ENCODE measurements at places on chromosomes 3 and 15.

GRCh38 chr3:182861348-182861747 is 68.0 kb downstream of the ATP11B start:
- no peak for DNase-seq

GRCh38 chr3:10108091-10108490 is at the start of gene FANCD2OS:
Gene FANCD2OS (minus strand): TSS chr3:10108255. CDS start chr3:10104774, 3,481 bp downstream.
- DNase-seq = no peak

DNA sequence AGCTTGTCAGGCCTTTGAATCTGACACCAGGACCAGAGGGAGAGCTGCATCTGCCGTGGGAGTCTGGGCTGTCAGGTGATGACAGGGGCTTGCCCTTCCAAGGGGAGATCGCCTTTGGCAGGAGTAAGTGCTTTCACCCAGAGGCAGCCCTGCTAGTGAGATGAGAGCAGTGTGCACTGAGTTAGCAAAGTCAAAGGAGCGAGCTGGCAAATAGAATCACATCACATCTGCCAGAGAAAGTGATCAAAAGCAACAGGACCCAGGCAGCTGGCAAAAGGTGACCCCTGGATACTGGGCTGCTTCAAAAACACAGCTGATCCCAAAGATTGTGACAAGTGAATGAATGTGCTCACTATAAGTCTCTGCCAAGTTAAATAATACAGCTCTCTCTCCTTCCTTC is 36.1 kb upstream of the PYDC2 start:
- no peak for DNase-seq

GRCh38 chr3:69767571-69767970 is 28.3 kb downstream of the MITF start:
- no peak for DNase-seq

DNA sequence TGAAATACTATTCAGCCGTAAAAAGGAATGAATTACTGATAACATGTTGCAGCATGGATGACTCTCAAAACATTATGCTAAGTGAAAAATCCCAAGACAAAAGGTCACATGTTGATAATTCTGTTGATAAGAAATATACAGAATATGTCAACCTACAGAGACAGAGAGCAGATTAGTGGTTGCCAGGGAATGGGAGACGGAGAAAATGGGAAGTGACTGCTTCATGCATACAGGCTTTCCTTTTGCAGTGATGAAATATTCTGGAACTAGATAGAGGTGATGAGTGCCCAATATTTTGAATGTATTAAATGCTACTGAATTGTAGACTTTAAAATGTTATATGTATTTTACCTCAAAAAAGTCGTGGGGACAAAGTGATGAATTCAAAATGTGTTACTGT is 56.2 kb downstream of the ABHD2 start:
- no peak for DNase-seq

GRCh38 chr15:40925863-40926658 is 3.1 kb upstream of the DLL4 start:
- no peak for DNase-seq

DNA sequence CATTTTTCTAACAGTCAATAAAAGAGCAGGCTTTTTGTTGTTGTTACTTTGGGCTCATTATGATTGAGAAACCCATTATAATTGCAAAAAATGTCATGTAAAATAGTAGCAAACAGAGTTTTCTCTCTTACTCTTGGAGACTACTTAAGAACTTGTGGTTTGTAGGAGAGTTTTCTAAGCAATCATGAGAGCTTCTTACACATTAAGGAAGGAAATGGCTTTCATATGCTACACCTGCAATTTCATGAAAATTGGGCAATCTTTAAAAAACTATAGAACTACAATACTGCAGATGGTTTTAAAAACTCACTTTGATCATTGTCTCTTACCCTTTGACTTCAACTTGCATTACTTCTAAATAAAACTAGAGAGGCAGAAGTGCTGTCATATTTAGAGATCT is 701.8 kb downstream of the ZPLD1 start:
- no peak for DNase-seq

GRCh38 chr3:177283983-177284382 is 86.7 kb upstream of the TBL1XR1 start:
- no peak for DNase-seq

- no peak for DNase-seq
These were observed 3.6 kb downstream of the WWTR1 start for GRCh38 chr3:149654188-149654601.

DNA sequence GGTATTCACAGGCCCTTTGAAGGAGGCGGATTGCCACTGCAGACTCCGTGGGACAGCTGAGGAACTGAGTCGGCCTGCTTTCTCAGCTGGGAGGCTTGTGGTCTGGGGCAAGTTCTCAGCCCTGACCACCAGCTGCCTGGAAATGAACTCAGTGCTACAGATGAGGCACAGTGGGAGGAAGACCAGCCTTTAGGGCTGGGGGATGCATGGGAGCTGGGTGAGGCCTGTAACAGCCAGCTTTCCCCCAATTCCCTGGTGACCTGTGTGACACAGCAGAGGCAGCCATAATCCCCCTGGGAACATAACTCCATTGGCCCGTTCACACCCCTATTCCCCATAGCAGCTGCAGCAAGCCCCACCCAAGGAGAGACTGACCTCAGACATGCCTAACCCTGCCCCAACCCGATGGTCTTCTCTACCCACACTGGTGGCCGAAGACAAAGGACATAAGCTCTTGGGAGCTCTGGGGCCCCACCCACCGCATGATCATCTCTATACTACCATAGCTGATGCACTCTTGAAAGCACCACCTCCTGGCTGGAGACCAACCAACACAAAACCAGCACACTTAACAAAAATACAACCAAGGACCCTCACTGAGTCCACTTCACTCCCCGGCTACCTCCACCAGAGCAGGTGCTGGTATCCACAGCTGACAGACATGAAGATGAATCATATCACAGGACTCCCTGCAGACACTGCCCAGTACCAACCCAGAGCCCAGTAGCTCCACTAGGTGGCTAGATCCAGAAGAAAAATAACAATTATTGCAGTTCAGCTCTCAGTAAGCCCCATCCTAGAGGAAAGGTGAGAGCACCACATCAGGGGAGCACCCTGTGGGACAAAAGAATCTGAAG is 24.9 kb downstream of the ZMAT3 start:
- no peak for DNase-seq

- DNase-seq = peak; percentile 1
These were observed 26.1 kb downstream of the CAPN3 start for GRCh38 chr15:42385206-42385979.

DNA sequence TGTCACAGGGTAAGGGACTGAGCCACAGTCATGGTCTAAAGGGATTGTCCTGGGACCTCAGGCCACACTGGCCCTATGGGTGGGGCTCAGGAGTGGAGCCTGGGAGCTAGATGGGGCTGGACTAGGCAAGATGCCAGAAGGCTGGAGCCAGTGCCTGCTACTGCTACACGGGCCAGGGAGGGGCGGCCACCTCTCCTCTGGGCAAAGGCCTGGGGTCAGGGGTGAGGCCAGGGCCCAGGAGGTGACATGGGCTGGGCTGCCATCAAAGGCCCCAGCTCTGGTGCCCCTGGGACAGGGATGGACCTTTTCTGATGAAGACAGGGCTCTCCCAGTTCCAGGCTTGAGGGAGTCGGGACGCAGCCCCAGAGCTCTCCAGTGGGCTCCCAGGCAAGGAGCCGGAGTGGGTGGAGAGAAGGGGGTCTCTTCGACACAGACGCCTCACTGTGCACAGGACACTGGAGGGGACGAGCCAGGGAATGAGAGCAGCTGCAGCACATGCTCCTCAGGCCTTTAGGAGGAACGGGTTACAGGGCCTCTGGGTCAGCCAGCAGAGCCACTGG is 62.1 kb upstream of the IQSEC1 start:
- no peak for DNase-seq

- no peak for DNase-seq
These were observed 54.6 kb upstream of the SSR3 start for GRCh38 chr3:156609546-156609945.

DNA sequence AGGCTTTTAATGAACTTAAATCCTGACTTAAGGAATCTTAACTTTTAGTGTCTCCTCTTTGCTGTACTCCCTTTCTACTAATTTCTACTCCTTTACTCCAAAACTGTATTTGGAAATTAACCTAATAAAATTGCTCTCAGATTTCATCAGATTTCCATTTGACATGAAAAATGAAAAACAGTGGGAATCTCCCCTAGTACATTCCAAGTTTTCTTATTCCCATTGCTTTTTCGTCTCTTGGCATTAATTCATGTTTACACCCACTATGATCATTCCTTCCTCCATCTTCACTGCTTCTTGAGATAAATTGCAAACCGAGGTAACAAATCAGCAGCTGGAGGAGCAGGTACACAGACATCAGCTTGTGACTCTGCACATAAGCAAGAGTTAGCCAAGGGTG is 208.7 kb downstream of the VGLL3 start:
- DNase-seq = no peak

GRCh38 chr15:62566248-62566647 is 401.2 kb upstream of the C2CD4B start:
- DNase-seq = no peak

DNA sequence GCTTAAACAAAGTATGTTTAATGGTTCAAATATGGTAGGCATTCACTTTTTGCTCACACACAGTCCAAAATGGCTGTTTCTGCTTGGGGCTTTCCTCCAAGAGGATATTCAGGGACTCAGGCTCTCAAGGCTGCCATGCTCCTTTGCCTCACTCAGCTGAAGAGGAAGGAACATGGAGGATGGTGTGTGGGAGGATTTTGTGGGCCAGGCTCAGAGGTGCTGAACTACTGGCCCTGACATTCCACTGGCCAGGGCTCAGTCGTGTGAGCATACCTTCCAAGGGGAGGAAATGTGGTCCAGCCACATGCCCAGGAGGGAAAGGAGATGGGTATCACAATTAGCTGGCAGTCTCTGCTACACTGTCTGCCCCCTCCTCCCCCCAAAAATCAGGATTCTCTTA is 8.7 kb downstream of the PXYLP1 start:
- DNase-seq = no peak

DNA sequence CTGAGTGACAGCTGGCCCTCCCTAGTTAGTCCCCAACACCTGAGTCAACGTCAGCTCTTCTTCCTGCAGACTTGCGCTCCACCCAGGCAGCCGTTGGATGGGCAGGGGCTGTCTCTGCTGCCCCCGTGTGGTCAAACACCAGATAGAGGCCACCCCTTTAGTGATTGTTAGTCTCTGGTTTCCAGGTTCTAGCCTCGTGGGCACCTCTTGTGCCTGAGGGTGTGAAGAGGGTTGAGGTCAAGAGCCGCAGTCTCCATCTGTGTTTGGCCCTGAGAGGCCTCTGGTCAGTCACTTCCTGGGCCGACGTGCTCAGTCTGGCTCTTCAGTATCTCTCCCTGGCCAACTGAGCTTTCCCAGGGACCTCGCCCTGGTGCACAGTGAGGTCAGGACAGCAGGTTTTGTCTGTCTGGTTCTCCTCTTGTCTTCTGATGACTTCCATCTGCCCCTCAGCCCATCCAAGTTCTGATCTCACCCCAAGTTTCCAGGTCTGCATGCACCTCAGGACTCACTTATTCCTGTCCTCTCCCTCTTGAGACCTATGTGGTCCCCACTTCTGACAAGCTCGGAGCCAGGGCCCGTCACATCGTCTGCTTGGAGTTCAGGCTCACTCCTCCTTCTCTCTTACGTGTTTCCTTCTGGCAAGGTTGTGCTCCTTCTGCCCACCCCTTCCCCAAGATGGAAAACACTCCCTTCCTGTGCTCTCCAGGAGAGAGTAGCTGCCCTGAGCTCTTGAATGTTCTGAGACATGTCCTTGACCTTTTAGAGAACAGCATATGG is 20.9 kb downstream of the CD276 start:
- DNase-seq = no peak

- no peak for DNase-seq
These were observed 620 bp upstream of the ANP32A start for GRCh38 chr15:68821190-68821840.

- DNase-seq = no peak
These were observed at the start of gene OXTR for GRCh38 chr3:8769088-8769822. Gene OXTR (minus strand): TSS chr3:8769613. CDS start chr3:8768187, 1,426 bp downstream.

DNA sequence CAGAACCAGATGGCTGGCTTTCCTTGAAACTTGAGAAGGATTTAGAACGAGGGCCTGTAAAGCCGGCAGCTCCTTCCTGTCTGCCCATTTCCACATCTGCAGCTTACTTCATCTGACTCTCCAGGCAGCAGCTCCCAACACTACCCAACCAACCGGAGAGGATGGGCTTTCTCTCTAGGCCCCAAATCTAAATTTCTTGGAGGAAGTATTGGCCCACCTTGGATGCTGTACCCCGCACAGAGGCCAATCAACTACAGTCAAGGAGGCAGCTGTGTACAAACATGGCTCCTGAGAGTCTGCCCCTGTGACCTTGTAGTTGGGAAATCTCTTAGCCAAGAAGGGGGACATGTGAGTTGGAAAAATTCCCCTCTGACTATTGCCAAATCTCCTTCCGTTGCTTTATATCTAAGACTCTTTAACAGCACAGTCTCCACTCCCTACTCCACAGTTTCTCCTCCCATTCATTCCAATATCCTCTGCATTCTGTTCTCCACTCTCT is 8.0 kb upstream of the ACAP2 start:
- peak; percentile 80 for DNase-seq

DNA sequence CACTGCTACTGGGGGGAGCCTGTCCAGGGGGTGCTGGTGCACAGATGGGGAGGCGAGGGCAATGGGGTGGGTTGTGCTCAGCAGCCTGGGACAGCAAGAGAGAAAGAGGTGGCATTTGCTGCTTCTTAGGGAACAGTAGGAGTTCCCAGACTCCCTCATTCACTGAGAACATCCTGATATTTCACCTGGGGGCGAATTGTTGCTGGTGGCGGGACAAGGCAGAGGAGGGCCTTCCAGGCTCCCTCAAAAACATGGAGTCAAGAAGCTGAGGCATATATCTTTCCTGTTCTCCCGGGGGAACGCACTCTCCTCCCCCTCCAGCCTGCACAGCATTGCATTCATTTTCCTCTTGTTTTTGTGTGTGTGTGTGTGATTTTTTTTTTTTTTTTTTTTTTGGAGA is 65.7 kb downstream of the CDC25A start:
- DNase-seq = no peak

GRCh38 chr3:51669241-51670052 is 1.6 kb upstream of the TEX264 start:
- peak; percentile 23 for DNase-seq

- DNase-seq = no peak
These were observed 136.9 kb downstream of the NSMCE3 start for GRCh38 chr15:29132735-29133181.

- no peak for DNase-seq
These were observed 82.9 kb downstream of the EOMES start for GRCh38 chr3:27639271-27639670.

DNA sequence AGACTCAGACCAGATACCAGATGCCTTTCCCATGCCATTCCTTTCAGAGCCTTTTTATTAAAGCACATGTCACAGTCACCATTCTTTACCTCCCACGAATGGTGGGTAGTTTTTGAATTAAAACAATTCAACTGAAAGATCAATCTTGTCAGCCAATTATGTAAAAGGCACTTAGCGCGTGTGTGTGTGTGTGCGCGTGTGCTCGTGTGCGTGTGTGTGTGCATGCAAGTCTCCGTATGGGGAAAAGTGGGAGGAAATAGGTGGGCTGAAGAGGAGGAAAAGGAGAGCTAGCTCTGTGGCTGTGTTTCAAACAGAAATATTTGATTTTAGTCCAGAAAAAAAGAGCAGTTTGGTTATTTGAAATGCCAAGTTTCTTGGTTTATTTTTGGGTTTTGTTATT is 177.2 kb downstream of the KCNAB1 start:
- DNase-seq = no peak
